Endothelial cell of umbilical vein (primary cell): ENCODE measurements at places on chromosomes 12 and 14.

DNA sequence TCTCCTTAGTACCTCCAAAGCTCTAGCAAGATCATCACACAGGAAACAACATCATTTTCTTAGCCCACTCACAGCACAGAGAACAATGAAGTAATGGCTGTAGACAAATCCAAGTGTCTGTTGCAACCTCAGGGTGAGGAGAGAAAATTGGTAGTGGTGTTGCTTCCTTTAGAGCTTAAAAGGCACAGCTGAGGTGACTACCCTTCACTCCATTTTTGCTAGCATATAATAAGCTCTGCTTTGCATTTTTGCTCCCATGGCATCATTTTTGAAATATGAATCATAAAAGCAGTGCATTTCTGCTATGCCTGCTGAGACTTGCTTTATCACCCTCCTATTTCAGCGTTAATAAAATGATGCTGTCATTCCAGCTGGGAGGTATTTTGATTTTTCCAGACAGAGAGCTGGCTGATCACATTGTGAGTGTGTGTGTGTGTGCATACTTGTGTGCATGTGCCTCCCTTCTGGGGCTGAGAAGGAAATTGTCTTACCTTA lies 18.5 kb upstream of the PCNX1 start:
- DNase-seq = no peak

DNA sequence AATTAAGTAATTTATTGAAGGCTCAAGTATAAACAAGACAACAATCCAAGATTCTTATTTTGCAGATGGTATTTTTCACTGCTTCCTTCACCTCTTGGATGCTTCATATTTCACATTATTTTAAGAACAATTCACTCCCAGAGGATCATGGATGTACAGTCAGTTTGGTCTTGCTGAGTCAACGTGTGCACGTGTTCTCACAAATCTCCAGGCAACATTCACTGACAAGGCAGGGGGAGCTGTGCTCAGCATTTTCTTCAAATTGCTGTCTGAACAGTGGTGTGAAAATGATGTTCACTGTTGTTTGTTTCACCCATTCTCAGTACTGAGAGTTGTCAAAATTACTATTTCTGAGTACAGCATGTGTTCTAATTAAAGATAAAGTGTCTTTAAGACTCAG lies 118.3 kb upstream of the SLC38A4 start:
- DNase-seq = peak; percentile 37

DNA sequence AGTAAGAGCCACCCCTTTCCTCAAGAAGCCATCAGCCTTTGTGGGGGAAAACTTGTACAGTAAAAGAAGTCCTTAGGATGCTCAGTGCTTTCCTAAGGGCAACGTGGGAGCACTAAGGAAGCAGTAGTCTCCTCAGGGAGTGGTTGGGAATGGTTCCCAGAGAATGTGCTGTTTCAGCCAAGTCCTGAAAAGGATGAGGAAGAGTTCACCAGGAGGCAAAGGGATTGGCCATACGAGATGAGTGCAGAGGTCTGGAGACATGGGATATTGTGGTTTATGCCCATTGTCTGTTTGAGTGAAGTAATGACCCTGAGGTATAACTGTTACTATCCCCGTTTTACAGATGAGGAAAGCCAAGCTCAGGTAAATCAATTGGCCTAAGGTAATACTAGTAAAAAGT lies 86.0 kb upstream of the ATF1 start:
- DNase-seq = no peak

DNA sequence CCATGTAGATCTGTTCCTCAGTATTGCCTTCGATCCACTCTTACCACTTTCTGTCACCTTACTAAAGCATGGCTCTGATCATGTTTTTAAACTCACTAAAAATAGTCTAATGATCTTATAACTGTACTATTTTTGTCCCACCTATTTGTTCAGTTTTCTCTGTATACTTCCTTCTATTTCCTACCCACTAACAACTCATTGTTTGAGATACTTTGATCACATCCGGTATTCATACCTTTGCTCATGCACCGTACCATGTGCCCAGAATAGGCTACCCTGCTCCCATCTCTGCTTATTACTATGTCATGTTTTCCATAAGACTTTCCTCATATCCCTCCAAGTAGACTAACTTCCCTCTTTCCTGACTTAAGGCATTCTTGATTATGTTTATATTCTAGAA lies 128.6 kb downstream of the MED13L start:
- peak; percentile 82 for DNase-seq

- DNase-seq = peak; percentile 58
Observed at GRCh38 chr14:31414190-31414833, 6.0 kb downstream of the HEATR5A start.

GRCh38 chr12:27595231-27595642 lies 71.2 kb downstream of the PPFIBP1 start:
- DNase-seq = peak; percentile 69

GRCh38 chr14:22929961-22930364 lies 787 bp upstream of the PRMT5 start:
- no peak for DNase-seq

DNA sequence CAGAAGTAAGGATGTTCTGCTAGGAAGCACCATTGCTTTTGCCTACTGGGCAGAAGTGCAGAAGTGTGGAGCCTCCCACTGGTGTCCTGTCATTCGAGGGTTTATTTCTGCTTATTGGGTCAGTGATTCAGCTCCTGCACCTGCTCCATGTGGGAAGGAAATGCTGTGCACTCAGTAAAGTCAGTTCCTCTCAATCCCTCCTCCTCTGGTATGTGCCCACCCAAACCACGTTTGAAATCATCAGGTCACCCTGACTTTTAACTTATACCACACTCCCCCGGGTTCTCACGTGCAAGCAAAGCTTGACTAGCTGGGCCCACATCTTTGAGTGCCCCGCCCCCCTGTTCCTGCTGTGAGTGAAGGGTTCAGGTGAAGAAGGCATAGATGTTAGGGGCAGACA lies 223.7 kb downstream of the CHST11 start:
- DNase-seq = no peak

DNA sequence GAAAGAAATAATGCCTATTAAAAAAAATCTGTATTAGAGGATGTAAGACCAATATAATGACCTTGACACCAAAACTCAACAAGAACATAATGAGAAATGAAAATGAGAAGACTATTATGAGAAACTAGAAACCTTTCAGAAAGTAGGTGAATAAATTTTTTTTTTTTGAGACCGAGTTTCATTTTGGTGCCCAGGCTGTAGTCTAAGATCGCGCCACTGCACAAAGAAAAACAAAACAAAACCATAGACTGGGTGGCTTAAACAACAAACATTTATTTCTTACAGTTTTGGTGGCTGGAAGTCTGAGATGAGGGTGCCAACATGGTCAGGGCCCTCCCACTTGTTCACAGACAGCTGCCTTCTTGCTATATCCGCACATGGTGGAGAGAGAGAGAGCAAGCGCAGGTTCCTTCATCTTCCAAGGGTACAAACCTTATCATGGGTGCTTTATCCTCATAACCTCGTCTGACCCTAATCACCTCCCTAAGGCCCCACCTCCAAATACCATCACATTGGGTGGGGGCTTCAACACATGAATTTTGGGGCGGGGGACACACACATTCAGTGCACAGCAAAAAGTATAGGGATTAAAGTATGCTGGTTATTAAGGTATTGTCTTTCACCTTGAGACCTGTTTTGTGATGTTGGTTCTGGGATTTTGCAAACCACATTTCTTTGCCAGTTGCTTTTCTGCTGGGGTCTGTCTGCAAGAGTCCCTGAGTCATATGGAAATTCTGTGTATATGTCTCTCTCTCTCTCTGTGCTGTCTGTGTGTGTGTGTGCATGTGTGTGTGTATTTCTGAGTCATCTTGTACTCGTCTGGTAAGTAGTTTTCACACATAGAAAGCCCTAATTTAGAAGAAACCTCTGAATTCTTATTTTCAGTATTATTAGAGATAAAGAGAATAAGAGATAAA lies 26.2 kb downstream of the ZCRB1 start:
- DNase-seq = peak; percentile 20

GRCh38 chr12:7072035-7072434 lies 11.5 kb downstream of the C1S start:
- no peak for DNase-seq

GRCh38 chr14:20686386-20687143 lies 2.0 kb upstream of the ANG start:
- no peak for DNase-seq

DNA sequence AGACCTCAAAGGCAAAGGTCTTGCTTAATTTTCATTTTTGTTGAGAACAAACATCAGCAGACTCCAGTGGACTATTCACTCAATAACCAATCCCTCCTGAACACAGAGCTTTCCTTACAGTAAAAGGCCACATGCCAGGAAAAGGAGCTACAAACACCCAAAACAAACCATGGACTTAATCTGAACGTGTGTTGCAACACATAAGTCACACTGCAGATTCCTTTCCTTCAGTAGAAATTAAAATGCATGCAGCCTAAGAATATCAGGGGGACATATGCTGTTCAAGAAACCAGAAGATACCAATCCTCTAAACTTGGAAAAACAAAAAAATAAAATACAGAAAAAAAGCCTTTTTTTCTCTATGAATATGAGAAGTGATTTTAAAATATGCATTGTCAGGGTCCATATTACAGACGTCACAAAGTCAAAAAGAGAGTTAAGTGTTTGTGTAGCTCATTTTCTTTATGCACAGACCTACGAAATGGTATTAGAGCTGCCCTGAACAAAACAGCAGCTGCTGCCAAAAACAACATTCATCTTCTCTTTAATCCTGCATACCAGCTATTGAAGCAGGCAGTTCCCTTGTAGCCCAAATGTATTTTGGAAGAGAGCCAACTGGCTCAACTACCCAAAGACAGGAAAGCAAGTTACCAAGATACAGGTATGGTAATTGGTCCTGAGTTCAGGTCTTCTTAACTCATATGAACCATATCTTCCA lies 26.2 kb downstream of the KITLG start:
- peak; percentile 87 for DNase-seq

GRCh38 chr14:72479461-72479931 lies 414.4 kb downstream of the DPF3 start:
- DNase-seq = no peak
